ENCODE measurements at places on chromosomes 12 and 14.

DNA sequence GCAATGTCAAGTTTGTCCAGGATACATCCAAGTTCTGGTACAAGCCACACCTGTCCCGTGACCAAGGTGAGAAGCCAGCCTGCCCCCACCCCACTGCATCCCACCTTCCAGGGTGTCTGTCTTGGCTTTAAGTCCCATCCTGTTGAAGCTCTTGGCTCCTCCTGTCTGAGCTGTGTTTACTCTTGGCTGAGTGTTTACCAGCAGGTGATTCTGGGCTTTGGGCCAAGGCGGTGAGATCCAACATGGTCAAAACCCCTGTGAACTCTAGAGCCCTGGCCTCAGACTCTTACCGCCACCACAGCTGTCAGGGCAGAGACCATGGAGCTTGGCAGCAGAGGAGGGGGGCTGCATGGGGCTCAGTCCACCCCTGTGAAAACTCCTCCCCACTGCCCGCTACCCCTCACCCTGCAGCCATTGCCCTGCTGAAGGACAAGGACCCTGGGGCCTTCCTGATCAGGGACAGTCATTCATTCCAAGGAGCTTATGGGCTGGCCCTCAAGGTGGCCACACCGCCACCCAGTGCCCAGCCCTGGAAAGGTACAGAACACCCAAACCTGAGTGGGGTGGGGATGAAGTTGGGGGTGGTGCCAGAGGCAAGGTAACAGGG is 11.6 kb downstream of the TNS2 start:
- DNase-seq = no peak

DNA sequence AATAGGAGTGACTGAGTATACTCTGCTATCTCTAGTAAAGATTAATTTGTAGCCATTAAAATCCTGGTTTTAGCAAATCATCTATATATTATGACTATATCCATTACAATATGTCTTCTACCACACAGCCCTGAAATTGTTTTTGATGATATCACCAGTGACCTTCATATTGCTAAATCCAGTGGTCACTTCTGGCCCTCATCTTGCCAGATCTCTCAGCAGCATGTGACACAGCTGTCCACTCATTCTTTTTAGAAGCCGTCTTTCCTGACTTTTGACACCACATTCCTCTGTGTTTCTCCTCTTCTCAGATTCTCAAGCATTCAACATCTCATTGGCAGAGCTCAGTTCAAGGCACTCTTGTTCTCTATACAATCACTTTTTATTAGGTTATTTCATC is 54.9 kb downstream of the CPNE8 start:
- DNase-seq = no peak

- no peak for DNase-seq
These were observed 16.3 kb downstream of the GLTP start for GRCh38 chr12:109863847-109864712.

- DNase-seq = no peak
These were observed 125.2 kb downstream of the MED13L start for GRCh38 chr12:116152268-116152667.

DNA sequence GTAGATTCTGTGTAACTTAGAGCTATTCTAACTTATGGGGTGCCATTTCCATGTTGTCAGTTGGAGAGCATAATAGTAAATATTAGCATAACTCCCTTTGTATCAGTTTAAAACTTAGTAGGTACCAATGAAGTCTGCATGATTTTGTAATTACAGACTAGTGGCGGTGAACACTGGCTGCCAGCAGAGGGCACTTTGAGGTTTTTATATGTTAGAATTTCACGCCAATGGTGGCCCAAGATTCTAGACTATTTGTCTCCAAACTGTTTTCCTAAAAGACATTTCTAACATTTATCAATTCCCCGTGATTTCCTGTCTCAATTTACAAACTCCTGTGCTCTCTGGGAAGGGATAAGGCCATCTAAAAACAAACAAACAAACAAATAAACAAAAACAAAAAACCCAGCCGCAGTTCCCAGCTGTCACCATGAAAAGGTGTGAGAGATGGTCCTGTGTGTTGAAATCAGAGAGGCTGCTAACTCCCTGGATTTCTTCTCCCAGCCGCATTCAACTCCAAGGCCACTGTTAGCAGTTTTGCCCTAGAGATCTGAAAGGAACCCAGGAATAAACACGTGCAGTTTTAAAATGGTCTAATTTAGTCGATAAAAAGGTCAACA is 57.6 kb downstream of the BRMS1L start:
- DNase-seq = no peak

DNA sequence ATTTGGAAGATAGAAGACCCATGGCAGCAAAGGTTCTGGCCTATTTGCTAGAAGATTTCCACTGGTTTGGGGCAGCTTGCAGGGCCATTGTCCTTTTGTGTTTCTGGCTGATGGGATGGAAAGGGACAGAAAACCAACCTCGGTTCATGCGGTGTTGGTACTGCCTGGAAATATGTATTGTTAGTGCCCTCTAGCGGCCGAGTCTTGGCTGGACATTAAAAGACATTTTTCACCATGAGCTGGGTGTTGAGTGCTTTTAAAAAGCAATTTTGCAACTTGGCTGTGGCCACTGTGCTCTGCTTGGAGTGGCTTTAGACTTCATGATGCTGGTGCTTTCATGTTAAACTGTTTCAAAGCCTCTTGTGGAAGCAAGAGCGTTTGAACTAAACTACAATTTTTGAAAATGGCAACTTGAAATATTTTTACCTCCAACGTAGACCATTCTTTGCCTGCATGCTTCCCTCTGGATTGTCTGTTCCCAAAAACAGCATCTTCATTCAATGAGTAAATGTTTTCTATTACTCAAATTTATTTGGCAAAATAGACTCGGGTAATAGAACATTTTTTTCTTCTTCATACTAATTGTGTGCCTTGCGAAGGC is 102.7 kb upstream of the TBX5 start:
- peak; percentile 71 for DNase-seq

DNA sequence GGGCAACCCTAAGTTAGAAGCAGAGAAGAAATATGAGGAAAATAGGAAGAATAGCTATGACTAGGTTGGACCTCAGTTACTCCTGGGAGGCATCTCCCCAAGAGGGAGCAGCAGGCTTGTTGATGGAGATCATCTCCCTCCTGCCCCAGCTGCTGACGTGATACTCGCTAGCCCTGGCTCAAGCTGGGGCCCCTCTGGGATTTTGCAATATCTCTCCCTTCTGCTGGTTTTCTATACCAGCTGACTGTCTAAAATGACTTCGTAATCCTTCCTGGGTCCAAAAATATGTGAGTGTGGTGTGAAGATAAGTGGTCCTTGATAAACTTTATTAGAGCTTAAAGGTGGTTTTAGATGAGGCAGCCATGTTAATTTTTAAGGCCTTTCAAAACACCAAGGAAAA is 4.5 kb upstream of the HECTD4 start:
- no peak for DNase-seq

- DNase-seq = no peak
These were observed 234.9 kb downstream of the FLRT2 start for GRCh38 chr14:85764822-85765221.

GRCh38 chr12:131607658-131608447 is 103.0 kb upstream of the SFSWAP start:
- no peak for DNase-seq

DNA sequence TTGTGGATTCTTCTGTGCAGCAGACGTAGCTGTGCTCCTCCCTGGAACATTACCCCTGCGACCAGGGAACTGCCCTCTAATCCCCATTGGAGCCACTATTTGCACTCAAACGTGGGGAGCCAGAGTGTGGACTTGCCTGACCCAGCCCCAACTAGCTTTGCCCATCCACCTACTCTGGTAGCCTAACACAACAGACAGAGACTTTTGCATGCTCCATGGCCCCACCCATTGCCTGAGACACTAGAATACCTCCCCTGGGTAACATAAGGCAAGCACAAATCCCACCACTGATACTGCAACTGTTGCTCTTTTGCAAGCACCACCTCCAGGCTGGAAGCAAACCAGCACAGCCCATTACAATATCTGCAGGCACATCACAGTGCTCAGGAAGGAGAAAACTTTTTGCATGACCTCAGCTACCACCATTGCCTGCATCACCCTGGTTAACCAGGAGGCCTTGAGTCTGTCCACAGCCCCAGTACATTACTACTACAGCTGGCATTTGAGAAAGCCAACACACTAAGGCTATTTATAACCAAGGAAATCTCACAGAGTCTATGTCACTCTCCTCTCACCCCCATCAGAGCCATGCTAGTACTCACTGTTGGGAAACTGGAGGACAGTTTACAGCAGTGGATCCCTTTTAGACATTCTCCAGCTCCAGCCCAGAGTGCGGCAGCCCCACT is 15.0 kb downstream of the CEP128 start:
- DNase-seq = no peak

- DNase-seq = no peak
These were observed 1.1 kb downstream of the SDR39U1 start for GRCh38 chr14:24441485-24441884.

DNA sequence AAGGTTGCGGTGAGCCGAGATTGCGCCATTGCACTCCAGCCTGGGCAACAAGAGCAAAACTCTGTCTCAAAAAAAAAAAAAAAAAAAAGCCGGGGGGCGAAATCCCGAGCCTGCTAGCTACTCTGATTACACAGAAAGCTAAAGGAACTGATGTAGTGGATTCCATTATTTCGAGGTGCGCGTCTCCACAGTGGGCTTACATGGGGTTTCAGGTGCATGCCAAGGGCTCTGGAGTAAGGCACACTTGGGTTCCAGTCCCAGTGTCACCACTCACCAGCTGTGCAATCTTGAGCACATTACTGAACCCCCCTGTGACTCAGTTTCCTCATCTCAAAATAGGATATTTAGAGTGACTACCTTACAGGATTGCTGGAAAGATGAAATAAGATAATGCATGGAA is 1.7 kb upstream of the RAB15 start:
- no peak for DNase-seq

GRCh38 chr14:100841761-100842403 is 16.0 kb downstream of the MEG3 start:
- no peak for DNase-seq

DNA sequence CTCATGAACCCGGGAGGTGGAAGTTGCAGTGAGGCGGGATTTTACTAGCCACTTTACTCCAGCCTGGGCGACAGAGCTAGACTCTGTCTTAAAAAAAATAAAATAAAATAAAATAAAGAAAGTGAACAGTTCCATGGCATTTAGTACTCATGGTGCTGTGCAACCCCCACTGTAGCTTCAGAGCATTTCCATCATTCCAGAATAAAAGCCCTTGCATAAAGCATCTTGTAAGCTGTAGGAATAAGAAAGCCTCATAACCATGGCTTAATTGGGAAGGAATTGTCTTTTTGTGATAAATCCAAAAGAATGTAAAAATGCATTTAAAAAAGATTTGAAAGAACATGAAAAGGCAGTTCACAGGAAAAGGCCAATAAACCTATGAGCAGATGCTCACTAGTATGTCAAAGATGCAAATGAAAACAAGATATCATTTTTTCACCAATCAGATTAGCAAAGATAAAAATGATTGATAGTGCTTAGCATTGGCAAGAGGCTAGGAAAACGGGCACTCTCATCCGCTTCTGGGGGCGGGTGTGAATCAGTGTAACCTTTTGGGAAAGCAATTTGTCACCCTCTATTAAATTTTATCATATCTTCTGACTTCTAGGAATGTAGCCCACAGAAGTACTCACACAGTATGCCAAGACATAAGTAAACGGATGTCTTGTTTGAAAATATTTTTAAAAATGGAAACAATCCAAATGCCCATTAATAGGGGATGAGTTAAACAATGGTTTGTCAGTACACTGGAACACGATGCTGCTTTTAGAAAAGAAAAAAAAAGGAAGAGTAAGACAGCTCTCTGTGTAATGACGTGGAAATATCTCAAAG is 46.6 kb downstream of the CFAP251 start:
- peak; percentile 29 for DNase-seq

DNA sequence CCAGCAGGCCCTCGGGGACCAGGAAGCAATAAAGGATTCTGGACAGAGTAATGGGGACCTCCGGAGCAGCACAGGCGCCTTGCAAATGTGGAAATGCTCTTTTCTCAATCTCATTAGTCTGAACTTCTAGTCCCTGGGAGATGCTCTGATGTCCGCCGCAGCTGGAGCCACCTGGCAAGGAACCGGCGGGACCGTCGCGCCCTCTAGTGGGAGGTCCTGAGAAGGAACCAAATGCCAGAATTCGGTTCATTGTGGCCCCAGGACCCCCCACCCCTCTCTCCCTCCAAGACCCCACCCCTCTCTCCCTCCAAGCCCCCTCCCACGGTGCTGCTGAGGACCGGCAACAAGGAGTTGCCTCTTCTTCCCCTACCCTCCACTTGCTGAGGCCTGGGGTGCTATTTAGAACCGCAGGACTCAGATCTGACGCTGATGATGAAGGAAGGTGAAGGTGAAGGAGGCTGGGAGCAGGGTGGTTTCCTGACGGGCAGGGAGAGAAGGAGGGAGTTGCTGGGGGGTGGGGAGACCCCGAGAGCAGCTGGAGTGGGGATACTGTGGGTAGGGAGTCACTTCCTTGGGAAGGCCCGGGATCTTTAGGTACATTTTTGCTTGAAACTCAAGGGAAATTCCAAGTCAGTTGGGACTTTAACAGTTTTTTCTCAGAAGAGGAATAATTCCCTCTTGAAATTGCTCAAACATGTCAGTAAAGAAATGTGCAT is 42.5 kb downstream of the SMIM41 start:
- DNase-seq = no peak

- peak; percentile 38 for DNase-seq
These were observed 78.6 kb downstream of the ARF6 start for GRCh38 chr14:49971156-49972130.

DNA sequence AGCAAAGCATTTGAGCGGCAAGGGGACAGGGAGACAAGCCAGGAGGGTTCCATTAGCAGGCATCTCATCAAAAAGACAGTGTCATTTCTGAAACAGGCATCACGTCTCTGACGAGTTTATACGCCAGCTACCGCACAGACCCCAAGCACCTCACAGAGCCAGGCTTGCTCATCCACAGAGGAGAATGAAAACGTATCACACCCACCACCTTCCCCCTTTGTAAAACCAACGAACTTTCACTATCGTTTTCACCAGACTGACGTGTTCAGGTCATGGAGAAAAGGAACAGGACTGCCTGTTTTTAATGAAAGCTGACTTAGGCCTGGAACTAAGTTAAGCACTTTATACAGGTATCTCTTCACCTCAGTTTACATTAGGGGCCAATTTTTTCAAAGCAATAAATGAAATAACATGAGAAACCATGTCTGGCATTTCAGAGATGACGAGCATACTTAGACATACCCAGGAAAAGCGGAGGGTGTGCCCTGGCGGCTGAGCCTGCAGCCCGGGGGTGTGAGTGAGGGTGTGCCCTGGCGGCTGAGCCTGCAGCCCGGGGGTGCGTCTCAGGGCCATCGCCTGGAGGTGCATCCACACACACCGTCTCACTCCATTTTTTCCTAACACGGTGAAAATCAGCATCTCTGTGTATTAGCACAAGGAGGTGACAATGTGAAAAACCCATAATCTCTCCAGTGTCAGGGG is 41.9 kb downstream of the STX2 start:
- DNase-seq = no peak

Measured in HFF-Myc (cell line).